ENCODE measurements at places on chromosomes 6 and 20. TPM values are rescaled to one million over a fixed set of nuclear protein-coding genes. Genes with fewer than 3 reads are reported as not detected.
A peak's percentile ranks its signal among the peaks of the same experiment; 100 is the strongest.

ZKSCAN3 gene
- total RNA-seq: 5.6 TPM

CAP2 gene
- not detected for total RNA-seq

GRCh38 chr6:25002326-25003091 is 66.7 kb upstream of the RIPOR2 start:
- no peak for DNase-seq
- H3K27ac ChIP-seq: no peak overlapping the region
- H3K27me3 ChIP-seq: no peaks in the 10 kb centered on the region

TSBP1 gene
- not detected for total RNA-seq

METTL24 gene
- not detected for total RNA-seq

GRCh38 chr20:24769878-24770627 is 179.0 kb upstream of the CST7 start:
- DNase-seq: no peak
- no peaks in the 10 kb centered on the region for H3K27me3 ChIP-seq
- H3K36me3 ChIP-seq: no peaks in the 10 kb centered on the region
- no peak overlapping the region for H3K27ac ChIP-seq

DNA sequence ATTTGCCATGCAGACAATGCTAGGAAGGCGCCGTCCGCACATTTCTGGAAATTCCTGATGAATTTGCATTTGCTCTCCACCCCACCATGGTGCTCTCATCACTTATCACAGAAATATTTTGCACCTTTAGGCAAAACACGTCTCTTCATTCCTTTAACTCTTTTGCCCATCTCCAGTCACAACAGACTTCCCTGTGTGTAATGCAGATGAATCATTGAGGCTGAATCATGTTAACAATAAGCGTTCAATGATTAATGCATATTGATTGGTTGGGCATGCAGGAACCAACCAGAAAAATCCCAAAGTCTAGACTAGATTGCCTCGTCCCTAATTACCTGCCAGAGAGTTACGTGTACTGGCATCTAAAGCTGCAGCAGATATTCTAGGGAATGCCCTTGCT is 80.0 kb upstream of the ATXN1 start:
- no peak overlapping the region for H3K27ac ChIP-seq
- peaks cover 3% of the 10 kb centered on the region for H3K27me3 ChIP-seq
- no peak overlapping the region for H3K4me3 ChIP-seq
- H3K4me1 ChIP-seq: peaks cover 4% of the 10 kb centered on the region
- DNase-seq: no peak
- no peaks in the 10 kb centered on the region for H3K36me3 ChIP-seq

- H3K27ac ChIP-seq: no peak overlapping the region
- H3K36me3 ChIP-seq: peaks cover 7% of the 10 kb centered on the region
- H3K4me3 ChIP-seq: no peak overlapping the region
- H3K27me3 ChIP-seq: peaks cover 3% of the 10 kb centered on the region
These were observed 11.8 kb upstream of the SCAF8 start for GRCh38 chr6:154721460-154721859.

LCA5 gene
- total RNA-seq: 0.17 TPM

GRCh38 chr20:1086277-1087213 is 31.9 kb upstream of the PSMF1 start:
- H3K36me3 ChIP-seq: peaks cover 4% of the 10 kb centered on the region
- H3K4me1 ChIP-seq: no peaks in the 10 kb centered on the region
- no peak overlapping the region for H3K27ac ChIP-seq
- DNase-seq: no peak

- H3K4me1 ChIP-seq: peaks cover 86% of the 10 kb centered on the region
- peak overlapping the region; percentile 79 for H3K27ac ChIP-seq
- no peaks in the 10 kb centered on the region for H3K27me3 ChIP-seq
- H3K4me3 ChIP-seq: no peak overlapping the region
- no peak for DNase-seq
These were observed 36.3 kb upstream of the FAM83D start for GRCh38 chr20:38889792-38890496.

- H3K4me3 ChIP-seq: no peak overlapping the region
- H3K27me3 ChIP-seq: no peaks in the 10 kb centered on the region
- peaks cover 29% of the 10 kb centered on the region for H3K36me3 ChIP-seq
- H3K27ac ChIP-seq: no peak overlapping the region
- peaks cover 24% of the 10 kb centered on the region for H3K4me1 ChIP-seq
These were observed 90.3 kb downstream of the ASXL1 start for GRCh38 chr20:32448306-32449056.

RIMS4 gene
- total RNA-seq: not detected

OXT gene
- not detected for total RNA-seq

- DNase-seq: peak; percentile 74
- peak within 1 kb of the TSS; percentile 99 for H3K27ac ChIP-seq
- H3K4me3 ChIP-seq: peak within 1 kb of the TSS; percentile 92
- H3K36me3 ChIP-seq: peaks cover 91% of the 10 kb centered on the region
- no peaks in the 10 kb centered on the region for H3K27me3 ChIP-seq
These were observed at the start of gene SLC35B2 for GRCh38 chr6:44257025-44257752. TSS of gene SLC35B2 (minus strand) at chr6:44257528. CDS start at chr6:44257410, 118 bp downstream.

DNA sequence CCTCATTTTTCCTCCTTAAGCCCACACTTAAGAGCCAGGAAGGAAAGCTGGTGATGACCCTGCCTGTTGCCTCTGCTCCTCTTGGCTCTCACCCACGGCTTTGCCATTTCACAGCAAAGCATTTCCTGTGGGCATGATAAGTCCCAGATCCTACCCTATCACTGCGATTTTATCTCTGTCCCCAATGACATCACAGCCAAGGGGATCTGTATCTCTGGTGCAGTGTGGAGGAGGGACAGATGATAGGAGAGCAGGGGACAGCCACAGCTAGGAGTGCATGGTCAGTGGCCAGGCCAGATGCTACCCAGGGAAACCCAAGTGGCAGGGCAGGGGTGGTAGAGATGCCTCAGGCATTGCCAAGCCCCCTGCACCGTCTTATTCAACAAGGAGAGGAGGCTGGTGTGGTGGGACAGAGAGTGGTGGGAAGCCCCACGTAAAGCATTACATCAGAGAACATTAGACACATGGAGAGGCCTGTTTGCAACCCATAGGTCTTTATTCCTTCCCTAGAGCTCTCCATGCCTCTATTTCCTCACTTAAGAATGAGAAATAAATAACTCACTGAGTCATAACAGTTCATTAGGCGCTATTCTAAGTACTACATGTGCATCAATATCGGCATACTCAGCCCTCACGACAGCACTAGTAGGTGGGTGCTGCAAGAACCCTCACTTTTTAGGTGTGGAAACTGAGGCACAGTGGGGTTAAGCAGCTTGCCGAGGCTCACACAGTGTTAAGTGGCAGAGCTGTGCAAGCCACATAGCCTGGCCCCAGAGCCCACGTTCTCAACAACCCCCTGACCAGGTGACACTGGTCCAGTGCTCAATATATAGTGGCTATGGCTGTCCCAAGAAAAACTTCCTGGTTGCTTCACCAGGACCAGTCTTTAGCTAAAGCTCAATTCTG is 4.6 kb downstream of the TFEB start:
- peak overlapping the region; percentile 89 for H3K27ac ChIP-seq
- peaks cover 74% of the 10 kb centered on the region for H3K4me1 ChIP-seq
- no peaks in the 10 kb centered on the region for H3K27me3 ChIP-seq
- DNase-seq: no peak

CRIP3 gene
- total RNA-seq: 42.2 TPM

- no peak overlapping the region for H3K4me3 ChIP-seq
- DNase-seq: no peak
- no peaks in the 10 kb centered on the region for H3K36me3 ChIP-seq
- H3K27me3 ChIP-seq: no peaks in the 10 kb centered on the region
These were observed 16.6 kb downstream of the SYNDIG1 start for GRCh38 chr20:24485981-24486380.

DNA sequence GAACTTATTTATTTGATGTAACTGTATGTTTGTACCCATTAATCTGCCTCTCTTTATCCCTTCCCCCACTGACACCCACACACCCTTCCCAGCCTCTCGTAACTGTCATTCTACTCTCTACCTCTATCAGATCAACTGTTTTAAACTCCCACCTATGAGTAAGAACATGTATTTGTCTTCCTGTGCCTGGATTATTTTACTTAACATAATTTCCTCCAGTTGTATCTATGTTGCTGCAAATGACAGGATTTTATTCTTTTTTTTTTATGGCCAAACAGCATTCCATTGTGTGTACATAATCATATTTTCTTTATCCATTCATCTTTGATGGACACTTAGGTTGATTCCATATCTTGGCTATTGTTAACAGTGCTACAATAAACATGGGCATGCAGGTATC is 49.3 kb downstream of the PHACTR2 start:
- no peak for DNase-seq

GRCh38 chr6:134322216-134322615 is 4.3 kb upstream of the SGK1 start:
- no peak overlapping the region for H3K4me3 ChIP-seq
- peaks cover 11% of the 10 kb centered on the region for H3K4me1 ChIP-seq
- no peak for DNase-seq
- H3K27ac ChIP-seq: no peak overlapping the region
- no peaks in the 10 kb centered on the region for H3K36me3 ChIP-seq
- peaks cover 10% of the 10 kb centered on the region for H3K27me3 ChIP-seq

GTSF1L gene
- 1.3 TPM for total RNA-seq

GRCh38 chr6:34917626-34918285 is 28.7 kb downstream of the ANKS1A start:
- H3K36me3 ChIP-seq: peaks cover 4% of the 10 kb centered on the region
- H3K27me3 ChIP-seq: no peaks in the 10 kb centered on the region
- peaks cover 5% of the 10 kb centered on the region for H3K4me1 ChIP-seq
- H3K4me3 ChIP-seq: no peak overlapping the region

TSPO2 gene
- total RNA-seq: not detected

GRCh38 chr6:14544666-14545065 is 427.1 kb downstream of the CD83 start:
- no peaks in the 10 kb centered on the region for H3K36me3 ChIP-seq
- H3K27me3 ChIP-seq: no peaks in the 10 kb centered on the region
- DNase-seq: no peak

Data from activated B cell treated with CpG ODN at 0.5 μM for 24 hours (primary cell).